CD4-positive, alpha-beta T cell treated with Interleukin-2 at 100 ng/mL for 4 hours (primary cell): ENCODE measurements at places on chromosomes 7 and 10.

GRCh38 chr7:117479225-117480054, at the start of gene CFTR:
Gene CFTR (plus strand): TSS chr7:117480025. CDS start chr7:117480095, 70 bp downstream.
- DNase-seq: no peak

DNA sequence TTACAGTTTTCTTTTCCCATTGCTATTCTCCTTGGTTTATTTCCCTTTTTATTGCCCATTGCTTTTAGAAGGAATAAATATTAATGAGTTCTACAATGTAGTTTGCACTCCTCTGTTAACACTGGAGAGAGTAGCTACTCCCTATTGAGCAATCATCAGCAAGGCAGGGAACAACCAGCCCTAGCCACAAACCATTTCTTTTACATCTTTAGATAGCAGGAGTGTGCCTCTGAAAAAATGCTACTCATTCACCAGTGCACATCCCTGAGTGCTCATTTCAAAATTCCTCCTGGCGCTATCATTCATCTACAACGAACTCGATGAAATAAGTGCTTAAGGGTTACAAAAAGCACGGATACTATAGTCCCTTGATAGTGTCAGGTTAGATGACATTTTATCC, 252.9 kb downstream of the THSD7A start:
- no peak for DNase-seq

GRCh38 chr7:104005197-104005596, 15.7 kb upstream of the RELN start:
- DNase-seq: no peak

- peak; percentile 48 for DNase-seq
Measured at GRCh38 chr10:102230861-102231356, 4.8 kb downstream of the ELOVL3 start.

DNA sequence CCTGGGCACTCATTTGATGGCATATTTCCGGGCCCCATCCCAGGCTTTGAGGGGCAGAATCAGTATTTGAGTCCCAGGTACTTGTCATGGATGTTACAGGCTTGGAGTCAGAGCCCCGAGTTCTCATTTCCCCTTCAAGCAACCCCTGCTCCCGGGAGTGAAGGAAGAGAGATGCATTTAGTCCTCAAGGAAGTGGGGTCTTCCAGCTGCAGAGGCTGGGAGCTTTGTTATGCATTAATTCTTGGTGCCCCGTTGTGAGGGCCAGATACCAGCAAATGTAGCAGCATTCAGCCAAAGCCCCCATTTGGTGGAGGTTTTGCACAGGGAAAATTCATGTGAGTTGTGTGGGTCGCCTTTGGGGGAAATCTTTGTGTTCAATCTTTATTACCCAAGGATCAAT, 38.7 kb upstream of the TCERG1L start:
- no peak for DNase-seq

- DNase-seq: no peak
Measured at GRCh38 chr7:127897704-127898454, 133.4 kb downstream of the LRRC4 start.

- DNase-seq: no peak
Measured at GRCh38 chr10:127937915-127938463, 31.1 kb downstream of the PTPRE start.

GRCh38 chr7:143223784-143224183, 1.9 kb downstream of the TAS2R40 start:
- no peak for DNase-seq

- no peak for DNase-seq
Measured at GRCh38 chr7:66629222-66630062, 761 bp downstream of the KCTD7 start.

DNA sequence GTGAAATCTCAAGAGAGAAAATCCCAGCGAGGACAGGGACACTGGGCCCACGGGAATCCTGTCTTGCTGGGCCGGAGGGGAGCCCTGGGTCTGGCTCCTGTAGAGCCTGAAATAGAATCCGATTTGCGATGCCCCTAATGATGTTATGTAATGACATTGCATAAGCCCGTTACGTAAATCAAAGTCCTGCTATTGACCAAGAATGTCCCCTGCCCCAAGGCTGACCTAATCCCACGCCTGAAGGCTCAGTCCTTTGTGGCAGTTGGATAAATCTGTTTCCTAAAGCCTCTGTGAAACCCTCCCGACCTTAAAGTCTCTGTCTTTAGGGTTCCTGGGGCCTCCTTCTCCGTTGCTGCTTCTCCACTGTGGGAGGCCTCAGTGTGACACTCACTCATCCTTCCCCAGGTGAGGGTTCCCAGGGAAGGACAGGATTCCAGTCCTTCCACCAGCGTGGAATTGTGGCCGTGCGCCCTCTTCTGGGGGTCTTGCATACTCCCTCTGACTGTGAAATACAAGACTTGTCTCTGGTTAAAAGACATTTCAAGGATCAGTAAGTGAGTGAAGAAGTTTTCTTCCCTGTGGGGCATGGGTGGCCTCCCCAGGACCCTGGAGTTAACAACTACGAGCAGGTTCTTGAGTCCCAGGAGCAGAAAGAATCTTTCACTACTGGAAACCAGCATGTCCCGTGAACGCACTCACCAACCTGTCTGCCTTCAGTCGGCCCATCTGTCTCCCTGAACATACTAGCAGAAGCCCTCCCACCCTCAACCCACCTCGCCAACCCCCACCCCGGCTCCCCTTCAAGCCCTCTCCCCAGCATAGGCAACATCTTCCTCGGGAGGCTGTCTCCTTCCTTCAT, 19.8 kb downstream of the ZNF467 start:
- DNase-seq: no peak

DNA sequence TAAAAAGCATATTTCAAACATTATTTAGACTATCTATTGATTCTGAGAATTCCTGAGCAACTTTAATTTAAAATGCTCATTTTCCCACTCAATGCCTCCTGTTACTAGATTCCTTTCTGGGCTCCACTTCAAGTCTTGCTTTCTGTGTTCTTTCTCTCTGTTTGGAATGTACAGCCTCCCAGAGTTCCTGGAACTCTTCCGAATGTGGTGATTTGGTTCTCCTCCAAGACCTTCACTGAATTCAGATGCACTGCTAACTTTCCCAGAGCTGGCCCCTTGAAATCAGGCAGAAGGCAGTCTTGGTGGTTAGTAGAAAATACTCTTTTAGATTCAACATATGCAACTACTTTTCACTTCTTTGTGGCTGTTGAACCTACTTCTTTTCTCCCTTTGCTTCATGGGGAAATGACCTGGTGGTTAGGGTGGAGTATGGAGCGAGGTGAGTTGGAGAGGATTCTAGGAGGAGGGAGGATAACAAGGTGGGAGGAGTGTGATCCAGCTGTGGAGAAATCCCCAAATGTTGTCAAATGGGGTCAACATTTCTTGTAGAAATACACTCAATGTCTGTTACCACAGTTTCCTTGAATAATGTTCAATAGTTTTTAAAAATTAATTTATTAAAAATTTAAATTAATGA, 27.9 kb upstream of the CCDC7 start:
- no peak for DNase-seq

DNA sequence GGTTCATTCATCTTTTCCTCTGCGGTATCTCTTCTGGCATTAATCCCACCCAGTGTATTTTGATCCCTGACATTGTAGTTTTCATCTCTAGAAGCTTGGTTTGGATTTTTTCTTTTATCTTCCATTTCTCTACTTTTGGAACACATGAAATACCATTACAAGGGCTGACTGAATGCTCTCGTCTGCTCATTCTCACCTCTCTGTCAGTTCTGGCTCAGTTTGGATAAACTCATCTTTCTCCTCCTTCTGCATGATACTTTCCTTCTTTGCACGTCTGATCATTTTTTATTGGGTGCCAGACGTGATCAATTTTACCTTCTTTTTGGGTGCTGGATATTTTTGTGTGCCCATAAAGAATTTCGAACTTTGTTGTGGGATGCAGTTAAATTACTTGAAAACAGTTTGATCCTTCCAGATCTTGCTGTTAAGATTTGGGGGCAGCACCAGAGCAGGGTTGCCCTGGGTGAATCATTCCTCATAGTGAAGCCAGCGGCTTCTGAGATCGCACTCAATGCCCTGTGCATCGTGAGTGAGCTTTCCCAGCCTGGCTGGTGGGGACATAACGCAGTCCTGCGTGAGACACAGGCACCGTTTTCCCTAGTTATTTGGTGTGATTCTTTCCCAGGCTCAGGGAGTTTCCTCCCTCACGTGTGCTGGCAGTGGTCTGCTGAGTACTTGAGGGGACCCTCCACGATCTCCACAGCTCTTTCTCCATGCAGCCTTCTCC, 53.8 kb downstream of the LHPP start:
- no peak for DNase-seq

DNA sequence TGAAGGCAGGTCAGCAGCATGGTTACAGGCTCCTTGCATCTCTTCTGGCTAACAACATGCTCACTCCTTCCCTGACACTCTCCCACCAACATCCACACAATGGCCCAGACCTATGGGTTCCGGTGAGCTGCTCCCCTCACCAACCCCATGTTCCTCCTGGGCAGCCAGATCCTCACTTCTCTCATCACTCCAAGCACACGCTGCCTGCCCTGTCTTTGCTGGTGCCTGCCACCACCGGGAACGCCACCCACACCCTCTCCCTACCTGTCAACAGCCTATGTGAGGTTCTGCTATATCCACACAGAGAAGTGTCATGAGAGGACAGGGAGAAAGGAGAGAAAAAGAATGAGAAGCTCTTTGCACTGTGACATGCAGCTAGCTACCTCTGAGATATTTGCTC, 14.6 kb downstream of the PARP12 start:
- DNase-seq: no peak

- no peak for DNase-seq
Measured at GRCh38 chr10:46020344-46020657, 10.1 kb downstream of the NCOA4 start.

DNA sequence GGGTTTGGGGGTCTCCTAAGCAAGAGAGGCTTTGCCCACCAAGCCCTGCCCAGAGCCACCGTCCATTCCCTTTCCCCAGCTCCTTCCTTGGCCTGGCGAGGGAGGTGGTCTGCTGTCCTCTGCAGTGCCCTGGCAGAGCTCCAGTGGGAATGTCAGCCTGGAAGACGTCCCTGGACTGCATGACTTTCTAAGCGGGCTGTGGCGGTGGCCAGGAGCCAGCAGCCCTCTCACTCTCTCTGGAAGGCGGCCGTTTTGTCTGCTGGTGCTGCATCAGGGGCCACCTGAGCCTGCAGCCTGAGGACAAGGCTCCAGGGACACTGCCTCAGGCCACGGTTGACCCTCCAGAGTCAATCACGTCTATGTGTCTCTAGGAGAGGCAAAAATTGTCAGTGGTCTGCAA, 271.0 kb downstream of the SKAP2 start:
- no peak for DNase-seq

DNA sequence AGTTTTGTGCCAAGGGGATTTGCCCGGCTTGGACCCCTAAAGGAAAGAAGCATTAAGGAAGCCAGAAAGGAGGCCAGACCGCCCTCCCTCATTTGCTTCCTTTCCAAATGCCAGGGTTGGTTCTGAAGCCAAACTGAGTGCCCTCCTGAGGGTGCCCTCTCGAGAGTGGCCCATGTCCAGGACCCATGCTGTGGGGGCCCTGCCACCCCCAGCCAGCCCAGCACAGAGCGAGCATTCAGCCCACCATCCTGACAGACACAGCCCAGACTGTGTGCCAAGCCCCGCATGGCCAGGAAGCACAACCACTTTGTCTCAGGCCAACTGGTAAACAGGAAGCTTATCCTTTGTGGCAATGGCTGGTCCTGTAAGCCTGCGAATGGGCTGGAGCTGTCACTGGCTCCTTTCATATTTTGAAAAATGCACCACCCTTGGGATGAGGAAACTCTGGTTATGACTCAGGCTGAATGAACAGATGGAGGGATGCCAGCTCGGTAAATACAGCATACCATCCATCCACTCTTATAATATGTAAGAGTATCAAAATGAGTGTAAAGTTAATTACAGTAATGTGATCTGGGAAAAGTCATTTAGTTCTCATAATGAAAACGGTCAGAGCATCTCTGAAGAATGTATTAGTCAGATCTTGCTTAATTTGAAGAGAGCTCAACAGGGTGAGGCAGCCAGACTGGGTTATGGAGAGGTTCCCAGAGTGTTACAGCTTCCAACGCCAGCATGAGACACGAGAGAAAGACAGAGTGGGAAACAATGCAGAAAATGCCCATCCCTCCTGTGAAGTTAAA, 65.0 kb downstream of the STK17A start:
- DNase-seq: peak; percentile 52

GRCh38 chr7:126658684-126659083, 594.1 kb downstream of the GRM8 start:
- no peak for DNase-seq

DNA sequence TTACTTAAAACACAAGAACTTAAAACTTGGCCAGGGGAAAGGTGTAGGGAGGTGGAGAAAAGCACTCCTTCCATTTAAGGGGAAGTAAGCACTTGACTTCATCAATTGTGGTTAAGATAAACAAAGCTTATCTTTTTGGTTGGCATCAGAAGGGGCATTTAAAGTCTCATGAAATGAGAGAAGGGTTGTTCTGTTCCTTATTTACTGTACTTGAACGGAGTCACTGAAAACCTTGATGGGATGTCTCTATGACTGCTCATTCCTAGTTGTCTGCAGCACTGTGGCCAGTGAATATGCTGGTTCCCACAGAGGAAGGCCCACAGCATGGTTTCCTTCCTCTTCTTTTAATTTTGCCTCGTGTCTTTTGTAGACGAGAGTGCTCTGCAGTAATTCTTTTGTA, 229.3 kb downstream of the AUTS2 start:
- DNase-seq: no peak

DNA sequence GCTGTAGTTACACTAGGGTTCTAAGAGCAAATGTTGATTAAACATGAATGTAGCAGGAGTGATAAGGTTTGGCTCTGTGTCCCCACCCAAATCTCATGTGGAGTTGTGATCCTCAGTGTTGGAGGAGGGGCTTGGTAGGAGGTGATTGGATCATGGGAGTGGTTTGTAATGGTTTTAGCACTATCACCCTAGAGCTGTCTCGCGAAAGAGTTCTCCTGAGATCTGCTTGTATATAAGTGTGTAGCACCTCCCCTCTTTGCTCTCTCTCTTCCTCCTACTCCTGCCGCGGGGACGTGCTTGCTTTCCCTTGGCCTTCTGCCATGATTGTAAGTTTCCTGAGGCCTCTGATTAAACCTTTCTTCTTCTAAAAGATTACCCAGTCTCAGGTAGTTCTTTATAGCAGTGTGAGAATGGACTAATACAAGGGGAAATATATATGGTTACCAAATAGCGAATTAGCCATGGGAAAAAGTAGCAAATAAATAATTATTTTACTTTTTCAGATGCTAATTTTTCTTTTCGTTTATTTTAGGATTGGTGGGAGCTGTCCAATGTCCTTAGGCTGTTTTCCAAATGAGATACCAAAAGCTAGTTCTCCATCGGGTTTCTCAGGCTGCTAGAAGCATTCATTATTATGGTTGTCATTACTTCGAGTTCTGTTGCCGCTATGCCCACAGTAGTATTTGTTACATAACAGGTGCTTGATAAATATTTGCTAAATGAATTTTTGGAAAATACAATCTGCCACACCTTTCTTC, 58.7 kb downstream of the PTEN start:
- DNase-seq: no peak

- DNase-seq: no peak
Measured at GRCh38 chr10:22623633-22624253, 90.6 kb downstream of the PIP4K2A start.

- DNase-seq: no peak
Measured at GRCh38 chr7:17384400-17384799, 85.9 kb downstream of the AHR start.

- no peak for DNase-seq
Measured at GRCh38 chr7:30471205-30471604, 7.4 kb downstream of the NOD1 start.
